Left lung (tissue), 14 donors: ENCODE measurements at places on chromosomes 13 and 19. TPM values are rescaled to one million over a fixed set of nuclear protein-coding genes. Genes with fewer than 3 reads are reported as not detected.

ZNF583 gene
- 6.1 TPM for total RNA-seq

MVB12A gene
- total RNA-seq: 41.7 TPM

DNA sequence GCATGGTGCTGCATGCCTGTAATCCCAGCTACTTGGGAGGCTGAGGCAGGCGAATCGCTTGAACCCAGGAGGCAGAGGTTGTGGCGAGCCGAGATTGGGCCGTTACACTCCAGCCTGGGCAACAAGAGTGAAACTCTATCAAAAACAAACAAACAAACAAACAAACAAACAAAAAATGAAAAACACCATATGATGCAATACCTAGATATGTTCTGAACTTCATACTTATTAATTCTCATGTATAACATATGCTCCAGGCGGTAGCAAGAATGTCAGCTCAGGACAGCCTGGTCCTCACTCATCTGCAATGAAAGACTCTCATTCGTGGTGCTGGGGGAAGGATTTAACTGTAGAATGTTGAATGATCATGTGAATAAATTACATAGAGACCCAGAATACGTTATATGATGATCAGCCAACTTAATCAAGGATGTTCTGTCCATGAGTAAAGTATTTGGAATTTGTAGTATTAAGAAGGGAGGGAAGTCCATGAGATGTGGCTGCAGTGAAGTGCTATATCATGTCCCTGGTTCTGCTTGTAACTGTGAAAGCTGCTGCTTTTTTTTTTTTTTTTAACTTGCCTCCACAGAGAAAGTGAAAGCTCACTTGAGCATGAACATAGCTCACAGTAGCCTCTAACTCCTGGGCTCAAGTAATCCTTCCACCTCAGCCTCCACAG is 206.8 kb downstream of the UQCRFS1 start:
- DNase-seq: no peak

PRODH2 gene
- total RNA-seq: not detected

- no peak for DNase-seq
These were observed 459.8 kb downstream of the FGF14 start for GRCh38 chr13:101942038-101942437.

GPR183 gene
- 10.9 TPM for total RNA-seq

ZGLP1 gene
- 7.8 TPM for total RNA-seq

DNA sequence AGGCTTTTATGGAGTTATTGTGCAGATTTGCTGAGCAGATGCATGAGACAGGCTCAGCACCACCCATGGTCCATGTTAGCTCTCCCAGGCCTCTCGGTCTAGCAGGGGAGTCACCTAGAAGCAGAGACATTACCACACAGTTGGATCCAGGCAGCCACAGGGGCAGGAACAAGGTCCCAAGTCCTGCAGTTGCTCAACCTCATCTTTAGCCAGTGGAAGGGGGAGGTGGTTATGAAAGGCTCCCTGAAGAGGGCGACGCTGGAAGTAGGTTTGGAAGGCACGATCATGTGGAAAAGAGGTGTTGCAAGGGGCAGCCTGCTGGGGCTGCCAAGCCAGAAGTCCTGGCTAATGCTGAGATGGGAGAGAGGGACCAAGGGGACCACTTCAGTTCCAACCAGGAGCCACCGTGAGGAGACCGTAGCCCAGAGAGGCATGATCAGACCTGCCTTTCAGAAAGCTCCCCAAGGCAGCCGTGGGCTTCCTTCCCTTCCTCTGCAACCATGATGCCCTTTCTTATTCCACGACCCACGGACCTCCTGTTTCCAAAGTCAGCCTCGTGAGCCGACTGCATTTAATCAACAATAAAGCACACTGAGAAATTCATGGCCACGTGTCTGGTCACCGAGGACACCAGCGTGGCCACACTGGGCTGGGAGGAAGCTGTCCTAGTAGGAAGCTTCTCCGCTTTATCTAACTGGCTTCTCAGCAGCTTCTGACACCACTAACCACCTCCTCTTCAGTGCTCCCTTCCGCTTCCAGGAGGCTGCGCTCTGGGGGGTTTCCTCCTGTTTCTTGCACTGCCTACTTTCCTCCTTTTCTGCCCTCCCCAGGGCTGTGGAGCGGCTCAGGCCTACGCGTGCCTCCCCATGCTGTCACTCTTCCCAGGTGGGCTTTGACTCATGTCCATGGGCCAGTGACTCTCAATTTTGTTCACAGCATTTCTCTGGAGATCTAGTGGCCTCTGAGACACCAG is 2.6 kb downstream of the AP1M1 start:
- no peak for DNase-seq

DNA sequence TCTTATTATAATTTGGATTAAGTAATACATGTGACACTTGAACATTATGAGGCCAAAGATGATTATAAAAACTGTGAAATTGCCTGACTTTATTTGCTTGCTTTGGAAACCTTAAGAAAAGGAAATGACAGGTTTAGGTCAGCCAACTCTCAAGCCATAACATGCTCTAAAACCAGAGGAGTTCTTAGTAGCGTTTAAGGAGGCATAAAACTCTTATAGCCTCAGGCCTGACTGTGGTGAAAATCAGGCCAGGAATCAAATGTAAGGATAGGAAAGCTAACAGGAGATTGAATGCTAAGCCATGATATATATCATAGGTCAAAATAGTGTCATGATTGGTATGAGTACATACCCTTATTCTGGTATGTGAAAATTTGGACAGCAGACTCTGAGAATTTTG is 1142.4 kb upstream of the MIR17HG start:
- no peak for DNase-seq

CLDND2 gene
- total RNA-seq: 1.6 TPM

CYP2A7 gene
- total RNA-seq: not detected

DNA sequence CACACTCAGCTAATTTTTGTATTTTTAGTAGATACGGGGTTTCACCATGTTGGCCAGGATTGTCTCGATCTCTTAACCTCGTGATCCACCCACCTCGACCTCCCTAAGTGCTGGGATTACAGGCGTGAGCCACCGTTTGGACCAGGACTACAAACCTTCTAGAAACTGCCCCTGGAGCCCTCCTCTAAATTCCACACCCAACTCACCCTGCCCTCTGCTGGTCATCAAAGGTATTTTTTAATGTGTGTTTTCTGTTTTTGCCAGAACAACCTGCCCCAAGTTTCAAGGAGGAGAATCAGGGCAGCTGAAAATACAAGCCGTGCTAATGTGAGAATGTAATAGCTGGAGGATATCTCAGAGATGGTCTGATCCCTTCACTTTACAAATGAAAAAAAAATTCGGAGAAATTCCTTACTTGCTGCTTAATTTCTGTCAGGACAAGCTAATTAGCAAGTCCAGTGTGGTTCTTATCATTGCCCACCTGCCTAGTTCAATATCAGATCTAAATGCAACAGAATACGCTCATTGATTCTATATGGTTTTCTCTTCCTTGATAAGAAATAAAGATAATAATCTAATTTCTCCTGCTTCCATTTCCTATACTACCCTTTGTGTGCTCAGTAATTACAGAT is 4.1 kb downstream of the ATP8A2 start:
- no peak for DNase-seq

SLC5A5 gene
- not detected for total RNA-seq

DNA sequence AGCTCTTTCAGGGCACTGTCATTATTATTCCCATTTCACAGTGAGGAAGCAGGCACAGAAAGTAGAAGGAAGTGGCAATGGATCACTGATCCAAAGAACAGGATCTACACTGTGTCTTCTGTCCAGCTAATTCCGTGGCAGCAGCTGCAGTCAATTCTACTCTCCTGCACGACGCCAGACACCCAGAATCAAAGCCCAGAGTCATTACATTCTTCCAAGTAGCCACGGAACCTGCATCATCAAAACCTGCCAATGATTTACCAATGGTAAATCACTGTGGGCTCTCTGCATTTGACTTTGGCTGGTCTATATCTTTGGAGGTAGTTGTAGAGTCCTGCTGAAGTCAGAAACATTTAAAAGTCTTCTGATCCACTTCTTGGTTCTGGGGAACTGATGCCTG is 767.7 kb downstream of the LIG4 start:
- DNase-seq: no peak

DNA sequence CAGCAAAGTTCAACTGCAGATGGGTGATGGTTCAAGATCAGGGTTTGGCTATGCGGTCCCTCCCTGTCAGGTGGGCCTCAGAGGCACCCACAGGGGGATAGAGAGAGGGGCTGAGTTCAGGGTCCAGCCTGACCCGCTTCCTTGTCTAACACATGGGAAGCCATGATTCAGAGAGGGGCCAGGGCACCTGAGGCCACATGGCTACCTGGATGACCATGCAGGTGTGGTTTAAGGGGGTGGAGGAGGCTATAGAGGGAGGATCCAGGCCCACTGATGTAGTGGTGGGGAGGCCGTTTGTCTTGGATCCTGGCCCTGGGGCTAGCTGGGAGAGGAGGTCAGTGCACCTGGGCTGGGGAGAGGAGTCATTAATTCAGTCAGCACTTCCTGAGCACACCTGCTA is 56.7 kb downstream of the ZNF536 start:
- DNase-seq: no peak

KLK10 gene
- 1.3 TPM for total RNA-seq

SUGT1 gene
- total RNA-seq: 46.7 TPM

GRCh38 chr19:51607920-51608562 is 22.2 kb downstream of the SIGLEC5 start:
- peak; percentile 96 for DNase-seq

GRCh38 chr13:110471156-110471832 is 90.2 kb downstream of the RAB20 start:
- DNase-seq: no peak

- DNase-seq: peak; percentile 37
These were observed 4.0 kb upstream of the IGFL1 start for GRCh38 chr19:46225558-46226004.

ZNF419 gene
- total RNA-seq: 10.2 TPM

GRCh38 chr13:23980160-23980551 is 82.9 kb upstream of the C1QTNF9B start:
- peak; percentile 93 for DNase-seq

SELENOV gene
- not detected for total RNA-seq

GRCh38 chr13:107231944-107232343 is 664.0 kb upstream of the ARGLU1 start:
- DNase-seq: no peak

GRCh38 chr19:51367255-51367564 is 1.0 kb upstream of the ETFB start:
- no peak for DNase-seq

DNA sequence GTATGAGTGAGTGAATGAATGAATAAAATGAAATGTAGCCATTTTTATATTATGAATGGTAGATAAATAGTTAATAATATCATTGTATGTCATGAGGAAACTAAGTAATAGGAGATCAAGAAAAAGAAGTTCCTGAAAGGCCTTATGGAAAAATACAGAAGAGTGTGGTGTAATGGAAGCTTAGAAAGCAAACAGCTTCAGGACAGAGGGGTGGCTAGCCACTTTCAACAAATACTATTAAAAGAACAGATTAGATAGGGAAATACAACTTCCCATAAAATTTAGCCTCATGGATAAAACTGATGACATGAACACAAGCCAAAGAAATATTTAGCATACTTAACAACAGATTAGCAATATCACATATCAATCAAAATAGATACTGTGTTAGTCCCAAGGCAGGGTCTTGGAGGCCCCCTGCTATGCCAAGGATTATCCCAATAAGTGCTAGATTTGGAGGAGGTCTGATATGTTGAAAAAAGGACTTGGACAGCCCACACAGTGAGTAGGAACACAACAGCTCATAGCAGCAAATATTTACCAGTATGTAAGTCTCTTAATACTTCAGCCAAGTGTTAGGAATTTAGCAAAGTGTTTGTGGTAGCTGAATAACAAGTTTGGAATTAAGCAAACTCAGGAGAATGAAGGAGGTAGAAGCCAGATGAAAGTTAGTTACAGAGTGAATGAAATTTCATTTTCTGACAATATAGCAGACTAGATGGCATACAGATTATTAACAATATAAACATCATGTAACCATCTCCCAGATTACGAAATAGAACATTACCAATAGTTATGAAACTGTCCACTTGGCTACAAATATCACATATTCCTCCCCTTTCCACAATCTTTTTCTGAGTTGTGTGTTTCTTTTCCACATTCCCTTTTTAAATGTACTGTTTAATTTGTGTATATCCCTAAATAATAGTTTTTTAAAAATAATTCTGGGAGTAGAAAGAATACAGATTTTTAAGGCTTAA is 1632.0 kb downstream of the PCDH9 start:
- no peak for DNase-seq

DNA sequence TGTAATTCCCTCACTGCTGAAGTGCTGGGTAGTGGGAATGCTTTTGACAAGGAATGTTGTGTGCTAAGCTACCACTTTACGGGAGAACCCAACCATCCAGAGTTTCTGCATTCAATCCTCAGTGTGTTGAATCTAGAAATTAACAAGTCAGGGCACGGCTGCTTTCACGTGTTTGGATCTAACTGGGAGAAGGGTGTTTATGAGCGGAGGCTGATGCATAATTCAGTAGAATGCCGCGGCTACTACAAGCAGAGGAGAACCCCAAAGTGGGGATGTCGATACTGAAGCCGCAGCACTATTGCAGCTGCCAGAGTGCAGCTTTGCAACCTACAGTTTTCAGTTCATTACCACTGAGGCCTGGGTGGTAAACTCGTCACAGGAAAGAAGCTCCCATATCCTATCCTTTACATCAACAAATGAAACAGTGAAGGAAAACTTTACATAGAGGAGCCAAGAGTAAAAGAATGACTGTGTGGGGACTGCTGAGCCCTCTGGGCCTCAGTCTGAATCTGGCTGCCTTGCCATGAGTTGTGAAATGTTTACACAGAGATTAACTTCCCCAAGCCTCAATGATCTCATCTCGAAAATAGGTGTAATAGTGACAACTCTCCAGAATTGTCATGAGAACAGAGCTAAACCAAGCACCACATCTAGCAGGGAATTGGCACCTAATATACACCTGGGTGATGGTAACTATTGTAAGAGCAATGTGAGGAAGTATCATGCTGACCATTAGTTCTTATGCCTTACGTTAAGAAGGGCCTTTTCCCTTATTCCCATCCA is 531.7 kb downstream of the MYO16 start:
- DNase-seq: no peak

GRCh38 chr19:19418555-19419260 is 13.2 kb downstream of the GATAD2A start:
- DNase-seq: no peak

DNA sequence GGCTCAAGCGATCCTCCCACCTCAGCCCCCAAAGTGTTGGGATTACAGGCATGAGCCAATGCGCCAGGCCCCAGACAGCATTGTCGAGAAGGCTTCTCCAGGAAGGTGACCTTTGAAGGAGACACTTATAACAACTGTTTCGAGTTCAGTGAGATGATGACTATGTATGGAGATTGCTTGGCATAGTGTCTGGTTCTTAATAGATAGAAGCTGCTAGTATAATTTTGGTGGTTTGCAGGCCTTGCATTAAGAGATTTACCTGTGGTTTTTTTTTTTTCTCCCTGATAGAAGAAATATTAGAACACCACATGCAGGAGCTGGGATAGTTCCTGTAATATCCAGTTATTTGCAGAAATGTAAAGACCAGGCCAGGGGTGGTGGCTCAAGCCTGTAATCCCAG is 3.7 kb downstream of the MARCHF2 start:
- DNase-seq: no peak

- no peak for DNase-seq
These were observed 1.4 kb downstream of the UPF1 start for GRCh38 chr19:18833141-18833476.

DNA sequence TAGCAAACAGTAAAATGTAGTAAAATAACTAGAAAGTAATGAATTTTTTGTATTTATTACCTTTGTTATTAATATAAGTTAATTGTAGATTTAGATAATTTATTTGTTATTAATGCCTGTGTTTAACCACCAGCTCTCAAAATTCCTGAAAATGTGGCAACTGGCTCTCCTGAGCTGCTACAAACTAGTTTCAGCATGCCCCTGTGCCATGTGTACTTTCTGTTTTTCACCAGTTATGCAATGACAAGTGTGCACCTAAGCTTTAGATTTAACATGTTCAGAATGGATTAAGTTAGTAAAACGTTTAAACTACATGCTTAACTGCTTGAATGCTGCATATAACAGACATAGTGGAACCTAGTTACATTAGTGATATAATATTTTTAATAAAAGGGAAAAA is 88.1 kb downstream of the POSTN start:
- no peak for DNase-seq
